ENCODE measurements at places on chromosomes 5 and 9. TPM values are rescaled to one million over a fixed set of nuclear protein-coding genes. Genes with fewer than 3 reads are reported as not detected.

Gene SLC1A3
- total RNA-seq, result not detected

DNA sequence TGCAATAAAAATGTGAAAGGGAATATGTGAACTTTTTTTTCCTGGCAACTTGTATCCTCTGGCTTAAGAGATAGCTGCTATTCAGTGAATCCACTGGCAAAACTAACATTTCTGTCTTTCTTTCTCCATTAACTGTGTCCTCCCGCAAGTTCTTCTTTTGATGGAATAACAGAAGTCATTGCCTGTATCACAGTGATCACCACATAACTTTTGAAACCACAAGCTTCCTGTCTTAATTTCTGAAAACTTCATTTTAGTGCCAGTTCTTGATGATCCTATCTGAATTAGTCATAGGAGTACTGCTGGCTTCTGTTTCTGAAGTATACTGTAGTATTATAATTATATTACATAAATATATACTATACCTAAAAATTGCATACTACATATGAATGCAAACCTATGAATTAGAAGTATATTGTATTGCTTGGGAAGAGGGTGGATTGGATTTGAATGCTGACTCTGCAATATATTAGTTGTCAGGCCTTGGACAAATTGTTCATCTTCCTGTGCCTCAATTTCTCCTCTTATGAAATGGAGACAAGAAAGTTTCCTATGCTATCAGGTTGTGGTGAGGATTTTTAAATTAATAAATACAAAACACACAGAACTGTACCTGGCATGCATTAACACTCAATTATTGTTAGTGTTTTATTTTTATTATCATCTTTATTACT lies 441.6 kb downstream of the CETN3 start:
- no peak overlapping the region for H3K4me3 ChIP-seq
- H3K27me3 ChIP-seq, result no peaks in the 10 kb centered on the region
- H3K27ac ChIP-seq, result no peak overlapping the region
- DNase-seq, result no peak
- no peaks in the 10 kb centered on the region for H3K36me3 ChIP-seq
- H3K4me1 ChIP-seq, result no peaks in the 10 kb centered on the region

- H3K4me3 ChIP-seq, result no peak overlapping the region
- H3K36me3 ChIP-seq, result no peaks in the 10 kb centered on the region
- no peak for DNase-seq
- H3K27me3 ChIP-seq, result no peaks in the 10 kb centered on the region
Observed at GRCh38 chr5:51185850-51186329, 197.4 kb upstream of the ISL1 start.

GRCh38 chr9:4830699-4831098 lies 38.0 kb downstream of the RCL1 start:
- H3K27me3 ChIP-seq, result no peaks in the 10 kb centered on the region
- no peak overlapping the region for H3K27ac ChIP-seq
- DNase-seq, result no peak

GRCh38 chr9:134930398-134930797 lies 12.7 kb upstream of the FCN1 start:
- DNase-seq, result no peak
- no peaks in the 10 kb centered on the region for H3K4me1 ChIP-seq
- H3K27ac ChIP-seq, result no peak overlapping the region
- peaks cover 38% of the 10 kb centered on the region for H3K27me3 ChIP-seq
- peaks cover 2% of the 10 kb centered on the region for H3K36me3 ChIP-seq

DNA sequence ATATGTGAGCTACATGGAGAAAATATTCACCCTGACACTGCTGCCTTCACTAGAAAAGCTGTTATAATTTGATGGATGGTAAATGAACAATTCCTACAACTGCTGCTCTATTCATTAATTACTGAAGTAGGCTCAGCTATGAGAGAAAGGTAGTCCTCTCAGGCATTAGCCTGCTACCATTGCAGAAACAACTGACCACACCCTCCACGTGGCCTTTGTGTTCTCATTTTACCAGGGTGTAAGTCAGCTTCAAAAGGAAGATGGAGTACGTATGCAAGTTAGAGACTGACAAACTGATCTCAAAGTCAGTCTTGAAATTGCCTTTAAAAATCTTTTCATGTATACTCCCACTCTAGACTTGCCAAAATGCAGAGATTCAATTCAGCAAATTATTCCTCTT lies 26.3 kb upstream of the TPD52L3 start:
- no peaks in the 10 kb centered on the region for H3K36me3 ChIP-seq
- no peak for DNase-seq
- H3K27ac ChIP-seq, result no peak overlapping the region
- no peak overlapping the region for H3K4me3 ChIP-seq
- peaks cover 10% of the 10 kb centered on the region for H3K27me3 ChIP-seq

Gene SPAAR
- total RNA-seq, result not detected

DNA sequence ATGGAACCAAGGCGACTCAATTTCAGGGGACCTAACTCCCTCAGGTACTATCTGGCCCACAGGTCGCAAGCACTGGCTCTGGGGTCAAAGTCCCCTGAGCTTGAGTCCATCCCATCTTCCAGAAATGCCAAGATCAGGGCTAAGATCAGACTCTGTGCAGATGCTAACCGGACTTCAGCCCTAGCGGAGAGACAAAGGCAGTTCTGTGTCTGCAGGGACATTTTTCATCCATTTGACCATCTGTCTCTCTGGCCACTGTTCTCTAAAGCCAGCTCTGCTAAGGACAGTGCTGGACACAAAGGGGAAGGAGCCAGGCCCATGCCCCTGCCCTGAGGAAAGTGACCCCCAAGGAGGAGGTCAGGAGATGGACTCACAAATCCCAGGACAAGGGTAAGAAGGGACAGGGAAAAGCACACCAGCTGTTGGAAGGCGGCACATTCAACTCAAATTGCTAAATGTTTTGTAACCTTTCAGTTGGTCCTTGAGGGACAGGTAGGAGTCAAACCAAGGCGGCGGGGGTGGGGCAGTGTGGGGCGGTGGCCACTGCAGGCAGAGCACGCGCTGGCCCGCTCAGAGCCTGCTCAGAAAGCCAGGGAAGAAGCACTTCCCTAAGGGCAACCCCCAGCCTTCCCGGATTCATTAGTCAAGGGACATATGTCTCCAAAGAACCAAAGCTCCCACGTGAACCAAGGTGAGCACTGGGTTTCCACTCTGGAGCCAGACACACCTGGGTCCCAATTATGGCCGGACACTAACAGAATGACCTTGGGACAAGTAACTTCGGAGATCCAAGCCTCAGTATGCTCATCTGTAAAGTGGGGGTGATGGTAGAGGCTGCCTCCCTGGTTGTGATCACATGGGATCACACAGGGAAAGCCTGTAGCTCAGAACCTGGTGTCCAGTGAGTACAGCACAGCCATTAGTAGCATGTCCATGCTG lies 42.8 kb downstream of the STK10 start:
- H3K4me1 ChIP-seq, result peaks cover 55% of the 10 kb centered on the region
- DNase-seq, result no peak
- peak overlapping the region; percentile 43 for H3K4me3 ChIP-seq
- no peaks in the 10 kb centered on the region for H3K27me3 ChIP-seq
- H3K36me3 ChIP-seq, result peaks cover 2% of the 10 kb centered on the region

Gene LCN15
- not detected for total RNA-seq

GRCh38 chr5:150112201-150113046 lies 26.1 kb upstream of the CSF1R start:
- no peaks in the 10 kb centered on the region for H3K36me3 ChIP-seq
- no peak for DNase-seq
- H3K4me3 ChIP-seq, result no peak overlapping the region
- peaks cover 2% of the 10 kb centered on the region for H3K4me1 ChIP-seq
- H3K27ac ChIP-seq, result no peak overlapping the region
- peaks cover 45% of the 10 kb centered on the region for H3K27me3 ChIP-seq

Measured in T-helper 17 cell (primary cell).